ENCODE measurements at places on chromosomes 3 and 15.

DNA sequence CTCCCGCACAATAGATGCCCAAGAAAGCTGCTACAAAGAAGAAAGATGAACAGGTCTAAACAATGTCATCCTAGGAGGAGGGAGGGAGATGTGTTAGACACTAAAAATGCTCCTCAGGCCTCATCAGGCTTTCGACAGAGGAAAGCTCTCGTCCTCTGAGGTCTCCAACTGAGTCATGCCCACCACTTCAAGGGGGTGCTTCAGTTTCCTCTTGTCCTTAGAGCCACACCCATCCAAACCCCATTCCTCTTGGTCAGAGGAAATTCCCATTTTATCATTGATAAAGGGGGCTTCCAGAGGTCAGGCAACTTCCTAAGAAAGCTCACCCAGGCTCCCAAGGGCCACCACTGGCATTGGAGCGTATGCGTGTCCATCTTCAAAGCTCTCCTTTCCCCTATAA lies 50.1 kb downstream of the HEG1 start:
- DNase-seq: no peak

GRCh38 chr3:30577788-30578187 lies 28.6 kb upstream of the TGFBR2 start:
- DNase-seq: no peak

GRCh38 chr3:183493296-183494045 lies 62.0 kb downstream of the KLHL6 start:
- no peak for DNase-seq

- DNase-seq: peak; percentile 14
These were observed 360.7 kb downstream of the NSUN3 start for GRCh38 chr3:94423578-94423977.

- DNase-seq: no peak
These were observed 331.7 kb upstream of the UMPS start for GRCh38 chr3:124398594-124398993.

- no peak for DNase-seq
These were observed 34.0 kb downstream of the DHX30 start for GRCh38 chr3:47836986-47837385.

GRCh38 chr3:98259707-98260106 lies 4.3 kb upstream of the OR5H6 start:
- no peak for DNase-seq

DNA sequence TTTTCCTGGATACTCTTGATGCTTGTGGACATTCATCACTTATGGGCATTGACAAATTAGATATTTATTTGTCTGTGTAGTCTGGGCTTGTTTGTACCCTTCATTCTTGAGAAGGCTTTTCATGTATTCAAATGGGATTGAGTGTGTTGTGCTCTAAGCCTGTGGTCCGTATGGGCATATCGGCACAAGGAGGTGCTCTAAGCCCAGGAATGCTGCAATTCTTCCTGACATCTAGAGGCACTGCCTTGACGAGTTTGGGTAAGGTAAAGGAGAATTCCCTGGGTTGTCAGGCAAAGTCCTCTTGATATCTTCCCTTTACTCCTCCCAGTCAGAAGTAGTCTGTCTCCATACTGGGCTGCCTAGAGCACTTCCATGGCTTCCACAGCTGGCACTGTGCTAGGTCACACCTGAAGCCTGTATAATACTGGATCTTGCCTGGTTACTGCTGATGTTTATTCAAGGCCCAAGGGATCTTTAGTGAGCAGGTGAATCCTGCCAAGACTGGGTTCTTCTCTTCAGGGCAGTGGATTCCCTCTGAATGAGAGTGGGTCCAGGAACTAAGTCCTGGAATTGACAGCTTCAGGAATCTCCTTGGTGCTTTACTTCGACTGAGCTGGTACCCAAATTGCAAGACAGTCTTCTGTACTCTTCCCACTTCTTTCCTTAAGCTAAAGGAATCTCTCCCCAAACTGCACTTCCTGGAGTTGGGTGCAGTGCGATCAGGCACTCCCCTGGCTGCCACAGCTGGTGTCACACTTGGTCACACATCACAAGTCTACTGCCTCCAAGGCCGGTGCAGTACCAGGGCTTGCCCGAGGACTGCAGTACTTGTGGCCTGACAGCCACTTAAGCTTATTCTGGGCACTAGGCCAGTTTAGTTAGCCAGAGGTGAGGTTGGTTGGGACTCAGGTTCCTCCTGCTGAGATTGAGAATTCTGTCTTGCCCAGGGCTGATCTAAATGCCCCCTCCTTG lies 46.0 kb downstream of the GALK2 start:
- no peak for DNase-seq

GRCh38 chr3:148707601-148708380 lies 10.1 kb downstream of the AGTR1 start:
- peak; percentile 17 for DNase-seq

DNA sequence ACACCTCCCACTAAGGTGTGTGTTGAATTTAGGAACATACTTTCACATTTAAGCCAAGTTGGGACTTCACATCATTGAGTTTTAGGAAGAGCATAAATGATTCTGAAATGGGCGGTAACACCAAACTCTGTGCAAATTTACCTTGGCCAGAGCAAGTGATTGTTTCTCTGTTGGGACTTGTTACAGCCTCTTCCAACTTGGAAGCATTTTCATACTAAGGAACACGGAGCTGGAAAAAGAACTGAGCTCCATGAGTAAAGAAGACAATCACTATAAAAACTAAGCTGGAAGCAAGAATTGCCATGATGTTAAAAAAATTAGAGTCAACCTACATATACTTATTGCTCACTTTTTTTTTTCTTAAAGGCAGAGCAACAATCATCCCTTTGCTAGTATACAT lies 371.3 kb downstream of the ERC2 start:
- no peak for DNase-seq

DNA sequence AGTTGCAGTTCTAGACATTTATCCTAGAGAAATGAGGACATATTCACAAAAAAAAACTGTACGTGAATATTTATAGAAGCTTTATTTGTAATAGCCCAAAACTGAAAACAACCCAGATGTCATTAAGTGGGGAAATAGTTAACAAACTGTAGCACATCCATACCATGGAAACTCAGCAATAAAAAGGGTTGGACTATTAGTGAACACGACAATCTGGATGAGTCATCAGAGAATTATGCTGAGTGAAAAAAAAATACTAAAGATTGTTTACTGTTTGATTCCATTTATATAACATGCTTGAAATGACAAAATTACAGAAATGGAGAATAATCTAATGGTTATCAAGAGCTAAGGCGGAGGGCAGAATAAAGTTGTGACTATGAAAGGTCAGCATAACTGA lies 59.5 kb downstream of the CPA3 start:
- peak; percentile 30 for DNase-seq

DNA sequence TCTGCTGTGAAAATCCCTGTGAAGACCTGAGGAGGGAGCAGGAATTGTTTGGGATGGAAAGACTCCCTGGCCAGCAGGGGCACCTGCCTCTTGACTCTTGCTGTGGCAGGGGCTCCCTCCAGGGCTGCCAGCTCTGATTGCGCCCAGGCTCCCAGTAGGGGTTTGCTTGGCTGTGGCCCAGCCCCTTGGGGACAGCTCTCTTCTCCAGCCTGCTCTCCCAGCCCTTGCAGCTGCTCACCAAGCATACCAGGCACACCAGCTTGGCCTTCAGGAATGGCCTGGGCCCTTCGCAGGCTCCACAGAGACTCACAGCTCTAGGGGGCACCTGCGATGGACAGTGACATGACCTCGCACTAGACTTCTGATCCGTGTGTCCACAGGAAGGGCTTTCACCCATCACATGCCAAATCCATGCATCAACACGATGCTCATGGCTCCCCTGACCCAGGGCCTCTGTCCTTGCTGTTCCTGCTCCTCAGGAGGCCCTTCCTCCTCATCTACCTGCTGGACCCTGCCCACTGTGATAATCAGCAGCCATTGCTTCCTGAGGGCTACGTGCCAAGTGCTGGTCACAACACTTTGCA lies 61.8 kb downstream of the SCN5A start:
- DNase-seq: no peak

- DNase-seq: peak; percentile 38
These were observed 28.5 kb downstream of the EFCAB12 start for GRCh38 chr3:129399895-129400357.

GRCh38 chr15:67611370-67612369 lies 69.2 kb downstream of the MAP2K5 start:
- DNase-seq: peak; percentile 52

- DNase-seq: no peak
These were observed 270.6 kb upstream of the MEIS2 start for GRCh38 chr15:37370941-37371340.

GRCh38 chr3:13235079-13235478 lies 161.8 kb upstream of the IQSEC1 start:
- DNase-seq: no peak

- no peak for DNase-seq
These were observed 59.0 kb upstream of the ACKR4 start for GRCh38 chr3:132538072-132538471.

DNA sequence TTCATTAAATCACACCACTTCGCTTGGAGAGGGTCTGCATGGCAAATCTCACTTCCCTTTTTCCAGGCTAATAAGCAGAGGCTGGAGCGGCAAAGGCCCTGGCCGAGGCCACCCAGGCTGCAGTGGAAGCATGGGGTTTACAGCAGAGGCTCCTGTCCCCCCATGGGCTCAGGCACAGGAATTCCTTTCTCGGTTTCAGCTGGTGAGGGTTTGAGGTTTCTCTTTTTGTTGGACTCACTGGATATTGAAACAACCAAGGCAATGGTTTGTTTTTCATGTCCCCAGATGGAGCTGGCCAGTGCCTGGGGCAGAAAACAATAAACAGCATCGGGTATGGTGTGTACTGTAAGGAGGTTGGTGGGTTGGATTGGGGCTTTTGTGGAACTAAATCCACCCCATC lies 175.6 kb upstream of the RASGRP1 start:
- no peak for DNase-seq

GRCh38 chr3:32336113-32336498 lies 55.5 kb upstream of the CMTM7 start:
- DNase-seq: no peak

- no peak for DNase-seq
These were observed 1.4 kb downstream of the GATA2 start for GRCh38 chr3:128491691-128491940.
